ENCODE measurements at places on chromosomes 4 and X. TPM values are rescaled to one million over a fixed set of nuclear protein-coding genes. Genes with fewer than 3 reads are reported as not detected.

- H3K4me3 ChIP-seq, result no peak overlapping the region
- H3K4me1 ChIP-seq, result peaks cover 65% of the 10 kb centered on the region
- H3K27me3 ChIP-seq, result no peaks in the 10 kb centered on the region
- no peak for DNase-seq
These were observed 112.3 kb upstream of the LIMCH1 start for GRCh38 chr4:41425650-41426049.

DNA sequence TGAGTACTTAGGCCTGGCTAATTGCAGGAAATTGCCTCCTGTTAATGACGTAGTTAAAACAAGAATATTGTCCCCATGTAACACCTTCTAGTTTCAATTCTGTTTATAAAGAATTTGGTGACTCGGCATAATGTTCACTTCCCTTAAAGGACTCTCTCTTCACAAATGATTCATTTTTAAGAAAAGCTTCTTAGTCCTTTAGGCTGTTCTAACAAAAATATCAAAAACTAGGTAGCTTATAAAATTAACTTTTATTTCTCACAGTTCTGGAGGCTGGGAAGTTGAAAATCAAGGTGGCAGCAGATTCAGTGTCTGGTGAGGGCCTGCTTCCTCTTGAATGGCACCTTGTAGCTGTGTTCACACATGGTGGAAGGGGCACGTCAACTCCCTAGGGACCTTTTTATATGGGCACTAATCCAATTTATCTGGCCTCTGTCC is 23.8 kb downstream of the COL25A1 start:
- no peaks in the 10 kb centered on the region for H3K36me3 ChIP-seq
- no peaks in the 10 kb centered on the region for H3K4me1 ChIP-seq
- no peak overlapping the region for H3K27ac ChIP-seq
- H3K4me3 ChIP-seq, result no peak overlapping the region
- no peaks in the 10 kb centered on the region for H3K27me3 ChIP-seq

- no peaks in the 10 kb centered on the region for H3K4me1 ChIP-seq
- no peaks in the 10 kb centered on the region for H3K27me3 ChIP-seq
These were observed 2043.8 kb downstream of the ARAP2 start for GRCh38 chr4:34200535-34200934.

DNA sequence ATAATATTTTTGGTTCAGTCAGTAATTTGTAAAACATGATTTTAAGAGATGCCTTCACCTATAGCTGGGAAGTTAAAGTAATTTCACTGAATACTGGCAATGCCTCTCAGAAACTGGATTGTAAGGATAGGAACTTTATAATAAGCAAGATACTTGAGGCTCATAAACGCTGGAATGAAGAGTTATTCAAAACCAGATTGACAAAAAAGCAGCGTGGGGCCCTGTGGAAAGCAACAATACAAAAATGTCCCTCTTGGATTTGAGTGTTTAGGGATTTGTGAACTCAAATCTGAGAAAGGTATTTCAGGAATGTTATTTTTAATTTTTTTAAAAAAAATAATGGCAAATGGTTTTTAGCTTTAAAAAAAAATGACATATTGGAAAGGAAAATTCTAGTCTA is 94.6 kb downstream of the ANK2 start:
- no peaks in the 10 kb centered on the region for H3K27me3 ChIP-seq
- no peak overlapping the region for H3K4me3 ChIP-seq
- DNase-seq, result no peak
- no peaks in the 10 kb centered on the region for H3K36me3 ChIP-seq
- peaks cover 21% of the 10 kb centered on the region for H3K4me1 ChIP-seq
- no peak overlapping the region for H3K27ac ChIP-seq

GRCh38 chr4:104163820-104164219 is 330.9 kb downstream of the CXXC4 start:
- no peaks in the 10 kb centered on the region for H3K4me1 ChIP-seq
- H3K4me3 ChIP-seq, result no peak overlapping the region
- no peak for DNase-seq

GRCh38 chr4:8552024-8552423 is 28.2 kb upstream of the GPR78 start:
- H3K4me3 ChIP-seq, result no peak overlapping the region
- H3K36me3 ChIP-seq, result no peaks in the 10 kb centered on the region
- DNase-seq, result no peak
- H3K27me3 ChIP-seq, result no peaks in the 10 kb centered on the region

CXCL3 gene
- 0.59 TPM for total RNA-seq

GRCh38 chr4:138650929-138651448 is 364.6 kb upstream of the NOCT start:
- DNase-seq, result no peak
- no peak overlapping the region for H3K27ac ChIP-seq
- no peaks in the 10 kb centered on the region for H3K27me3 ChIP-seq
- H3K4me3 ChIP-seq, result no peak overlapping the region

GRCh38 chr4:80484712-80485111 is 149.2 kb downstream of the CFAP299 start:
- no peaks in the 10 kb centered on the region for H3K4me1 ChIP-seq
- no peaks in the 10 kb centered on the region for H3K27me3 ChIP-seq
- no peak for DNase-seq
- H3K4me3 ChIP-seq, result no peak overlapping the region
- H3K27ac ChIP-seq, result no peak overlapping the region
- no peaks in the 10 kb centered on the region for H3K36me3 ChIP-seq

- DNase-seq, result no peak
- no peak overlapping the region for H3K27ac ChIP-seq
- H3K4me3 ChIP-seq, result no peak overlapping the region
- no peaks in the 10 kb centered on the region for H3K36me3 ChIP-seq
- no peaks in the 10 kb centered on the region for H3K27me3 ChIP-seq
These were observed 6.8 kb downstream of the MECP2 start for GRCh38 chrX:154090731-154091130.

- no peaks in the 10 kb centered on the region for H3K27me3 ChIP-seq
- H3K36me3 ChIP-seq, result no peaks in the 10 kb centered on the region
- no peaks in the 10 kb centered on the region for H3K4me1 ChIP-seq
- no peak overlapping the region for H3K4me3 ChIP-seq
These were observed 111.0 kb downstream of the DDIT4L start for GRCh38 chr4:100079264-100079663.

DNA sequence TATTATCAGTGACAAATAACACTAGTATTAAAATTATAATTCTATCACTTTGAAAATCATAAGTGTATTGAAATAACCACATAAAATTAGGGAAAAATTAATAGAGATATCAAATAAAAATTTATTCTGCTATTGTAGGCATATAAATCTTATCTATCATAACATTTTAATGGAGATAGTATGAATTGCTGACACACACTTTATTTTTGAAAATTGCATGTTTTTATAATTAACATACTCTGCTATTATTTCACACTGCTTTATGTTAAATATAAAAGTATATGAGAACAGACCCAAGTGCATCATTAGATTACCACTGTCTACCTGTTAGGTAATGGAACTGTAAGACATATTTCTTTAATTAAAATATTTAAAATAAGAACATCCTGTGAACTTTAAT is 2150.2 kb downstream of the ARAP2 start:
- H3K36me3 ChIP-seq, result no peaks in the 10 kb centered on the region
- H3K4me3 ChIP-seq, result no peak overlapping the region
- no peak for DNase-seq
- no peaks in the 10 kb centered on the region for H3K27me3 ChIP-seq
- no peaks in the 10 kb centered on the region for H3K4me1 ChIP-seq

GRCh38 chr4:59412739-59413138 is 1787.4 kb upstream of the ADGRL3 start:
- H3K4me3 ChIP-seq, result no peak overlapping the region
- no peak for DNase-seq

GRCh38 chr4:157265281-157265680 is 44.8 kb downstream of the GRIA2 start:
- no peaks in the 10 kb centered on the region for H3K27me3 ChIP-seq
- H3K27ac ChIP-seq, result no peak overlapping the region
- DNase-seq, result no peak
- no peaks in the 10 kb centered on the region for H3K4me1 ChIP-seq

ETDA gene
- not detected for total RNA-seq

CENPVL2 gene
- not detected for total RNA-seq

MCF2 gene
- total RNA-seq, result not detected

GRCh38 chr4:90293320-90293719 is 166.1 kb downstream of the CCSER1 start:
- H3K27ac ChIP-seq, result no peak overlapping the region
- no peaks in the 10 kb centered on the region for H3K36me3 ChIP-seq
- H3K4me3 ChIP-seq, result no peak overlapping the region
- H3K27me3 ChIP-seq, result no peaks in the 10 kb centered on the region

DNA sequence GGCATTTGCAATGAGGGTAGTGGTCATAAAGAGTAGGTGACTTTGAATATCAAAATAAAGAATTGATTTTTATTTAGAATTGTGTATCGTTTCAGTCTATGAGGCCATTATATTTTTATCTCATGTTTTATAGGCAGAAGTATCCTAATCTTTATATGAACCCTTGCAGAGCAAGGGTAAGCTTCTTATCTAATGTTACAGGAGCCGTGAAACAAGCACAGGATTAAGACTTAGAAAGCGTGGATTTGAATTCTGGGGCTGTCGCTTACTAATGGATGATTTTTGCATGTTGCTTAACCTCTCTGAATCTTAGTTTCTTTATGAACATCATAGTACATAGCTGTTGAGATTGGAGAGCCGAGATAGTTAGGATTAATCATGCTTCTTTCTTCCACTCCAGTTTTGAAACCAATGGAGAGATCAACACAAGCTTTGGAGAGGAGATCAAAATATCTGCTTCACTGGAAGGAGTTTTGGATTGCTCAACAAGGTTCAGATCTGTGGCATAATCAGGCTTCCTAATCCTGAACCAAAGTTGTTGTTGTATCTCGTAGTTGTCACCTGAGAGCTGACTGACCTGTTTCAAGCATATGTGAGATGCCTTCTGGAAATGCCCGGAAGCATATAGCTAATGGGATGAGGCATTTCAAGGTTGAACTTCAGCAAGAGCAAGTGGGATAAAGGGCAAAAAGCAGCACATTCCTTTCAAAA is 166.9 kb upstream of the GK2 start:
- no peak for DNase-seq
- H3K4me1 ChIP-seq, result no peaks in the 10 kb centered on the region
- H3K36me3 ChIP-seq, result no peaks in the 10 kb centered on the region
- H3K27ac ChIP-seq, result no peak overlapping the region
- no peaks in the 10 kb centered on the region for H3K27me3 ChIP-seq
- no peak overlapping the region for H3K4me3 ChIP-seq

DNA sequence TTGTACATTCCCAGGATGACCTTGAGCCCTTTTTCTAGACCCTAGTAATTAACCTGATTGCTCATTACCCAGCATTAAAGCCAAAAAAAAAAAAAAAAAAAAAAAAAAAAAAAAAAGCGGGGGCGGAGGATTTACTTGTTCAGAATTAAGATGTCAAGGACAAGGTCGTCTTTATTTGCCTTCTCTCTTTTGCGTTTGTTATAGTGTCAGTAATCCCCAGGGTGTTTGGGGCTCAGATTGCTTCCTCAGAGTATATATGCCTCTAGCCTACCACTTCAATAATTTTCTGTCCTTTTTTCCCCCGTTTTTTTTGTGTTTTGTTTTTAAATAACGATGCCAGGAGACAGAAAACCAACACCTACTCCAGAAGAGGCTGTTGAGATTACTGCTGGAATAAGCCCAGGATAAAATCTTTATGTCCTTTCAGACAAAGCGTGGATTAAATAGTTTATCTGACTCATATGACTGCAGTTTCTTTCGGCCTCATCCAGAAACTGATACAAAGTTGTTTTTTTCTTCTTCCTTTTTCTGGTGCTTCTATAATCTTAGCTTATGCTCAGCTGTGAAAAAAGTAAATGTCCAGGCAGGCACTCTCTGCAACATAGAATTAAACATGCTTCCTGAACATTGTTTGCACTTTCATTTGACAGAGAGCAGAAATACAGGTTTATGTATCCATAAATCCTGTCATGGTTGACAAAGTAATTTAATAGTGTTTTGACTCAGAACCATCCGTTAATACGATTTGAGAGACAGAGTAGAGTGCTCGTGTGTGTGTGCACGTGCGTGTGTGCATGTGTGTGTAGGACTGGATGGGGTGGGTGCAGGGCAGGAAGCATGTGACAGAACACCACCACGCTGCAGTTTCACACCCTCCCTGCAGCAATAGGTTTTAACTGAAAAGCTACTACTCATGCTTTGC is 138.6 kb downstream of the AFF1 start:
- H3K4me1 ChIP-seq, result peaks cover 76% of the 10 kb centered on the region
- H3K27me3 ChIP-seq, result no peaks in the 10 kb centered on the region
- H3K36me3 ChIP-seq, result no peaks in the 10 kb centered on the region

NEXMIF gene
- 2.0 TPM for total RNA-seq

CLIC2 gene
- 55.8 TPM for total RNA-seq

BMPR1B gene
- 0.89 TPM for total RNA-seq

- no peaks in the 10 kb centered on the region for H3K36me3 ChIP-seq
- no peak for DNase-seq
- no peaks in the 10 kb centered on the region for H3K4me1 ChIP-seq
- H3K27ac ChIP-seq, result no peak overlapping the region
- H3K4me3 ChIP-seq, result no peak overlapping the region
- H3K27me3 ChIP-seq, result no peaks in the 10 kb centered on the region
These were observed 15.7 kb upstream of the PPID start for GRCh38 chr4:158738866-158739265.

GRCh38 chr4:140652601-140653000 is 83.8 kb upstream of the UCP1 start:
- no peak overlapping the region for H3K27ac ChIP-seq
- no peaks in the 10 kb centered on the region for H3K27me3 ChIP-seq
- peaks cover 6% of the 10 kb centered on the region for H3K36me3 ChIP-seq
- no peaks in the 10 kb centered on the region for H3K4me1 ChIP-seq
- no peak for DNase-seq
- no peak overlapping the region for H3K4me3 ChIP-seq

GRCh38 chr4:89134775-89135319 is 23.5 kb downstream of the TIGD2 start:
- H3K36me3 ChIP-seq, result no peaks in the 10 kb centered on the region
- no peaks in the 10 kb centered on the region for H3K27me3 ChIP-seq
- H3K4me3 ChIP-seq, result no peak overlapping the region

PHOX2B gene
- total RNA-seq, result not detected

DNA sequence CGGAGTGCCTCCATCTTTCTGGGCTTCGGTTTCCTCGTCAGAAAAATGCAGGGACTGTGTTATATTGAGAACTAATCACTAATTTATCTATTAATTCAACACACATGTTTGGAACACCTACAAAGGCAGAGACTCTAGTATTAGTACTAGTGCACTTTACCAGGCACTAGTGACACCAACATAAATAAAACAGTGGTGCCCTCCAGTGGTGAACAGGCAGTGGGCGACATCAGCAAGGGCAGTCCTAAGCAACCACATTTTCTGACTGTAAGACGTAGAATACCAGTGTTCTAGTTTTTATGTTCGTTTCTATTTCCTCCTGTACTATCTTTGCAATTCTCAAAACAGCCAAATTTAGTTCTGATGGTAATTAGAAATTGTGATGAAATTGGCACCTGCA is 69.1 kb upstream of the UCP1 start:
- no peak overlapping the region for H3K27ac ChIP-seq
- DNase-seq, result no peak
- no peak overlapping the region for H3K4me3 ChIP-seq

DNA sequence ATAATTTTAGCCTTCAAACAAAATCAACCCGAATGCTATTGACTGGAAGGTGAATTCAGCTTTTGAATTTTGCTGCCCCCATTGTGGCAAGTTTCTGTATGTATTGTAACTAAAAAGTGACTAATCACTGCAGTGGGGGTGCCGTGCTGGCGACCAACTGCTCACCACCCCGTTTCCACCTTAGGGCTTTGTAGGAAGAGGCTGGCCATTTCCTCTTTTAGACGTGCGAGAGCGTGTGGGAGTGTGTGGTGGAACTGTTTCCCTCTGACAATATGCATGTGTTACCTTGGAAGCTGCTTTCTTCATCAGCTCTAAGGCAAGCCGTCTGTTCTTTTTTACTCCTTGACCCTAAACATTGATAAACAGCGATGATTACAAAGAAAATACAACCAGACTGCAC is 78.8 kb downstream of the SEL1L3 start:
- H3K27ac ChIP-seq, result no peak overlapping the region
- no peak overlapping the region for H3K4me3 ChIP-seq
- DNase-seq, result no peak
- H3K4me1 ChIP-seq, result peaks cover 15% of the 10 kb centered on the region
- H3K36me3 ChIP-seq, result no peaks in the 10 kb centered on the region

All from thyroid gland (tissue), 4 donors.